ENCODE measurements at places on chromosomes 2 and 18.

- no peak for DNase-seq
Observed at GRCh38 chr2:17536416-17536815, 4.1 kb upstream of the VSNL1 start.

DNA sequence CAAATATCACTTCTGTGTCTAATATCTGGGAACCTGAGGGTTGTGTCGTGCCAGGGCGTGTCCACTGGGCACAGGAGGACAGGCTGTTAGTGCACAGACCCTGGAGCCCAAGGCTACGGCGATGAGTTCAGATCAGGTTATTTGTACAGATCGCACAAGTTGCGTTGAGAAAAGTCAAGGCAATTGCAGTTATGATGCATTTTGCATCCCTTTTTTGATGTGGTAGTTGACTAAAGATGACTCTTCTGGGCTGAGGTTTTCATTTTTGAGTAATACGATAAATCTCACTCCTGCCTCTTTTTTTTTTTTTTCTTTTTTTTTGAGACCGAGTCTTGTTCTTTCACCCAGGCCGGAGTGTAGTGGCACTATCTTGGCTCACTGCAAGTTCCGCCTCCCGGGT lies 7.2 kb downstream of the RBFA start:
- DNase-seq: no peak

DNA sequence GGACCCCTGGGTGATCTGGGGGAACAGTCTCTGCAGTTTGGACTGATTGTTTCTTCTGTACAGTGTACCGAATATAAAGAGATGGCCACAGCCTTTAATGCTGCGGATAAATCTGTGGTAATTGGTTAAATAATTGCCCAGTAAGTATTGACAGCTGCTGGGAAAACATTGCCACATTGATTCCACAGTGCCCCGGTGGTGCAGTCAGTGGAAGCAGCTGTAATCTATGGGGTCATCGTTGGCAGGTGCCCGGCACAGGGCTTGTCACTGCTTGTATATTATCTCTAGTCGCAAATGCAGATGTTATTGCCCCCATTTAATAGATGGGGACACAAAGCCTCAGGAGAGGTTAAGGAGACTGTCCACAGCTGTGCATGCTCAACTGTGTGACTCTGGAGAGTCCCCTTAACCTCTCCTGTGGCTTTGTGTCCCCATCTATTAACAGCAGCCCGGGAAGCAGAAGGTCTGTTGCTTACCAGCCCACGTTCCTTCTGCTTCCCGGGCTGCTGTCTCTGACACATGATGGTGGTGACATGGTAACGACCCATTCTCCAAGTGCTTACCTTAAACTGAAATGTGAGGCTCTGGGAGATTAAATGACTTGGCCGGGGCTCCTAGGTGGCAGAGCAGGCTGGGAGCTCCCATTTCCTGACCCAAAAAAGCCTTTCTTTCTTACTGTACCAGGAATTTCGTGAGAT lies 76.9 kb downstream of the NCK2 start:
- DNase-seq: no peak

DNA sequence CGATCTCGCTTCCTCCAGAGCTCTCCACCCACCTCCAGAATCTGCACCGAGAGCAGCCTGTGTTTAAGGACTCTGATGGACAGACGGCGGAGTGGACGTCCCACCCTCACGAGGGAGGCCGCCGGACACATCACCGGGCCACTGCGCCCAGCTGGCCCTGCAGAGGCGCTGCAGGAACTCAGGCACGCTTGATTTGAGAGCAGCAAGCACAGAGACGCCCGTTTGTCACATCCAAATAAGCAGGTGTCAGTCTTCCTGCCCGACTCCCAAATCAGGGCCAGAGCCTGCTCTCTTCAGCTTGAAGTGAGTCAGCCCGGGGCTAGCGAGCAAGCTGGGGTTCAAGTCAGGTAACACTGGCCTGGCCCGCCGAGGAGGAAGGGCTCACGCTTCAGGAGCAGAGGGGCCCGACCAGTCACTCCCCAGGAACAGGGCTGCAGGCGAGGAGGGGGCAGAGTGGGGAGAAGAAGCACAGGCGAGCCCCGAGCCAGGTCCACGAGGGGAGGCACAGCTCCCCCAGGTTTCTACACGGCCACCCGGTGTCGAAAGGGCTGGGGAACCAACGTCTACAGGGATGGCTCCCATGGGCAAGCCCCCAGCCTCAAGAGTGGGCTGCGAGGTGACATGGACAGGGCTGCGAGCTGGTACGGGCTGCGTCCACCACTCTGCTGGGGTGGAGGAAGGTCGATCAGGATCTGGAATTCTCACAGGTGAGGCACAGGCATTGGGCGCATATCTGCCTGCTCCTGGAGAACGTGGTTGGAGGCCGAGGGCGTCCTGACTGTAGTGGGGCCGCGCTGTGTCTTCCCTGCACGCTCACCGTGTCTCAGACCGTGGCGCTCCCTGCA lies 52.5 kb upstream of the CTDP1 start:
- DNase-seq: no peak

GRCh38 chr2:39405364-39405763 lies 31.7 kb downstream of the MAP4K3 start:
- no peak for DNase-seq

DNA sequence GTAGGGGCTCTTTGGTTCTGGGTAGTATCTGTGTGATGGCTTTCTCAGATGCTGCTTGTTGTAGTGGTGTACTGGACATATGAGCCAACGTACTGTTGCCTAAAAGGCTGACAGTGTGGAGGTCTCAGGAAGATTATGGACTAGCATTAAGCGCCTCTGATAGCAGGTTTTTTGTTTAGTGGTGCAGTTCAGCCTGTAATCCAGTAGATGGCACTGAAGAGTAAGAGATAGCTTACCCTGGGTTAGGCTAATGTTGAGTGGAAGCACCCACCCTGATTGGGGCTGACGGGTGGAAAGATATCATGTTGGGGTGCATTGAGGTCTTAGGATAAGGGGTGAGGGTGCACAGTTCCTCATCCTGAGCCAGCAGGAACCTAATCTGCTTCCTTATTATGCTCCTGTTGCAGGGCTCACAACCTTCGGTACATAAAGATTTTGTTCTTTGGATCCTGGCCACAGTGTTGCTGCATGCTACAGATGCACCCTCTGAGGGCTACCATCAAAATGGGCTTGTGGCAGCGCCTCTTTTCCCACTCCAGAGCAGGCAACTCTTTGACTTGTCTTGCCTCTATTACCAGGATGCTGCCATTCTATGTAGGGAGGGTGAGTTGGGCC lies 79.6 kb downstream of the MSTN start:
- no peak for DNase-seq

DNA sequence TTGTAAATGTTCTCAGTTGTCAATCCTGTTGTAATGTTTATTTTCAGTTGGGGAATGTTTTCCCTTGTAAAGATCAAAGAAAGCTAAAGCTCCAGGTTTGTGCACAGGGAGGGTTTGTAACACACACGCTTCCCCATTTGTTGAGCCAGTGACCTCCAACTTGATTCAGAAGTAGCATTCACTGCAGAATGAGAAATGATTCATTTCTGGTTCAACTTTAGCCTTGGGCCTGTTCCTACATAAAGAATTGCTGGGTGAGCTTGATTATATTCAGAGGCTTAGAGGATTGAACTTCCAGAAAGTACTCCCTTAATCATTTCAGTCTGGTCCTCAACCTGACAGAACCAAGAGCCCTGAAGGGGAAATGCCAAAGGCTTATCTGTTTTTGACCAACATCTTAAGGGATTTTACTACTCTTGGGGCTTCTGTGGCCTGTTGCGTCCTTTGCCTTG lies 70.6 kb upstream of the CAVIN2 start:
- no peak for DNase-seq

GRCh38 chr2:96344011-96344410 lies 8.4 kb downstream of the NCAPH start:
- DNase-seq: peak; percentile 37

DNA sequence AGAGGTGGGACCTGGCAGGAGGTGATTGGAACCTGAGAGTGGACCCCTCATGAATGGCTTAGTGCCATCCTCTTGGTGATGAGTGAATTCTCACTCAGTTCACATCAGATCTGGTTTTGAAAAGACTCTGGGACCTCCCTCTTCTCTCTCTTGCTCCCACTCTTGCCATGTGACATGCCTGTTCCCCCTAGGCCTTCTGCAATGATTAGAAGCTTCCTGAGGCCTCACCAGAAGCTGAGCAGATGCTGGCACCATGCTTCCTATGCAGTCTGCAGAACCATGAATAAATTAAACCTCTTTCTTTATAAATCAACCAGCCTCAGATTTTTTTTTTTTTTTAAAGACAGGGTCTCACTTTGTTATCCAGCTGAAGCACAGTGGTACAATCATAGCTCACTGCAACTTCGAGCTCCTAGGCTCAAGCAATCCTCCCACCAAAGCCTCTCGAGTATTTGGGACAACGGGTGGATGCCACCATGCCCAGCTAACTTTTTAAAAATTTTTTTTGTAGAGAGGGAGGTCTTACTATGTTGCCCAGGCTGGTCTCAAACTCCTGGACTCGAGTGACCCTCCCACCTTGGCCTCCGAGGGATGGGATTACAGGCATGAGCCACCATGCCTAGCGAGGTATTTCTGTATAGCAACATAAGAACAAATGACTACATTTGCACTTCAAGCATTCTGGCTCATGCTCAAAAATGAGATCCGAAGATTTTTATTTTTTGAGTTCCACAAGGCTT lies 2.0 kb upstream of the ZFAND2B start:
- DNase-seq: no peak

- no peak for DNase-seq
Observed at GRCh38 chr2:28321426-28321825, 71.2 kb upstream of the FOSL2 start.

- DNase-seq: no peak
Observed at GRCh38 chr2:55420871-55421270, 1.2 kb upstream of the CCDC88A start.

GRCh38 chr2:132943829-132944228 lies 273.8 kb upstream of the LYPD1 start:
- DNase-seq: no peak

All from activated gamma-delta T cell treated with Interleukin-2 at 50 U/mL for 16 hours (primary cell).